Adrenal gland (tissue), 19 donors: ENCODE measurements at places on chromosomes 5 and 9. TPM values are rescaled to one million over a fixed set of nuclear protein-coding genes. Genes with fewer than 3 reads are reported as not detected.

Gene FABP6
- total RNA-seq, result 12.8 TPM

Gene PCDHA4
- total RNA-seq, result 0.96 TPM

Gene SHOC1
- 3.7 TPM for total RNA-seq

Gene TLX3
- total RNA-seq, result not detected

Gene FRMD3
- 6.6 TPM for total RNA-seq

Gene CEMIP2
- 39.0 TPM for total RNA-seq

Gene GABRG2
- total RNA-seq, result not detected

DNA sequence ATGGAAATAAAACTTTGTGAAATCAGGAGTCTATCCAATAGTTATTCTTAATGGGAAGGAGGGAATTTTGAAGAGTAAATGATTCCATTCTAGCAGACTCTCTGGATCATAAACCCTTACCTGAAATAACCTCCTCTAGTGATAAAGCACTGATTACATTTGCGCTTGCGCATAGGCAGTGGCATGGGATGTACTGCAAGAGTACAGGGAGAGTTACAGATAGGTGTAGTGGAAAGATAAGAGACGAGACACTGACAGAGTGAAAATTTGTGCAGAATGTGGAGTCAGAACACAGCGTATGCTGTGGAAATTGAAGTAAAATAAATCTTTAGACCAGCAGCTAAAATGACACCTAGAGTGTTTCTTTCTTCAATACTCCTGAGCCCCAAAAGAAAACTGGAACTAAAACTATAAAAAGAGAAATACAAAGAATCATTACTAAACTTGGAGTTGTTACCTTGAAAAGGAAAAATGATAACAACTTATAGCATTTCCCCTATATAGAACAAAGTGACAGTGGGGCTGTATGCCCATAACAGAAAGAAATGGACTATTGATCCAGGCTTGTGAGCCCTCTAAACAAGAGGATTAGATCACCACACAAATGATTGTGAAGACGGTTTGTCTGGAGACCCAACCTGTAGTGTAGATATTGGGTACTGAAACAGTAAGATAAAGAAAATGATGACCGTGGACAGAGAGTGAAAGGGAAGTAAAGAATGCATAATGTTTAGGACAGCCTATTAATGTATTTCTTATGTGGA lies 1471.2 kb upstream of the NUDT12 start:
- H3K4me3 ChIP-seq, result no peak overlapping the region

DNA sequence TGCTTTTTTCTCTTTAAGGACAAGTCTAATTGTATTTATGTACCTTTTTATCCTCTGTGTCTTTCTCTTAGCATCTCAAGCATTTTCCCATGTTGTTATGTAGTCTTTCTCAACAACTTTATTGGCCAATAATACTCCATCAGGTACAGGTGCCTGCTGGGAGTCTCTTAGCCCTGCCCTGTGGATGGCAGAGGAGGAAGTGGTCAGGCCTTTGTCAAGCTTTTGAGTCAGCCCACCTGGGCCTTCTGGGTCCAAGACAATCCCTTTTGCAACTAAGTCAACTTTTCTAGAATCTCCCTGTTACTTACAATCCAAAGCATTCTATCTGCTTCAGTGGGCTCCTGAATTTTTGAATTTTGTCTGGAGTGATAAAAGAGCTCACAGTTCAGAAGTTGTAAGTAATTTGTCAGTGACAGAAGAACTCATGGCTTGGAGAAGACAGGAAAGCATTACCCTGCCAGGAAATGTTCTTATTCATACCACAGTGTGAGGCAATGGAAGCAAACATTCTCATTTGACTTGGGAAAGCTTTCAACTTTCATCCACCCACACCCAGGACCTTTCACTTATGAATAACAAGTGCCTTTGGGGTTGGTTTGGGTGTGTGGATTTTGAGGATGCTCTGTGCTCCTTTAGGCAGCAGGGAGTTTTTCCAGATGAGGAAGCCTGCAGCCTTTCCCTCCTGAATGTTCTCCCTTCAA lies 200.0 kb upstream of the S1PR3 start:
- H3K36me3 ChIP-seq, result no peaks in the 10 kb centered on the region
- no peak overlapping the region for H3K27ac ChIP-seq
- no peaks in the 10 kb centered on the region for H3K27me3 ChIP-seq
- peak; percentile 37 for DNase-seq
- no peak overlapping the region for H3K4me3 ChIP-seq
- no peaks in the 10 kb centered on the region for H3K4me1 ChIP-seq

GRCh38 chr5:7181841-7182240 lies 214.1 kb upstream of the ADCY2 start:
- no peak overlapping the region for H3K4me3 ChIP-seq
- H3K27ac ChIP-seq, result no peak overlapping the region
- H3K4me1 ChIP-seq, result no peaks in the 10 kb centered on the region
- H3K36me3 ChIP-seq, result no peaks in the 10 kb centered on the region
- DNase-seq, result no peak

DNA sequence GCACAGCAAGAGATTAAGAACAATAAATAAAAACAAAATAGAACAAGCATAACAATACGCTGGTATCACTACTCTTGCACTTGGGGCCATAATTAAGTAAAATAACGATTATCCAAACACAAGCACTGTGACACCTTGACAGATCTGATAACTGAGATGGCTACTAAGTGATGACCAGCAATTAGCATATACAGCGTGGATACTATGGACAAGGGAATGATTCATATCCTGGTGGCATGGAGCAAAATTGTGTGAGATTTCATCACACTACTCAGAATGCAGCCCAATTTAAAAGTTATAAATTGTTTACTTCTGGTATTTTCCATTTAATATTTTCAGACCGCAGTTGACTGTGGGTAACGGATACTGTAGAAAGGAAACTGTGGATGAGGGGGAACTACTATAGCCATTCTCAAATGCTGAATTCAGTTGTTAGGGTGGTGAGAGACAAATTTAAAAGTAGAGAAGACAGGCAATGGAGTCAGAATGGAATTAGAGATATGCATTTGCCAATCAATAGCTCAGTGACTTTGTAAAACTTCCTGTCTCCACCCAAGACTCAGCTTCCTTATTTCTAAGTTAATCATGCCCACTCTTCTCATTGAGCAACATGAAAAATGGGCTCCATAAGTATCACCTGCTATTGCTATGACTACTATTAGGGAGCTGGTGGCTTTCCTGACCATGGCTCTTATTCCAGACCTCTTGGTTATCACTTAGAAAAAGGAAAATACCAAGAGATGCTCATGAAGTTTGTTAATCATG lies 300.8 kb downstream of the TRIM32 start:
- H3K4me3 ChIP-seq, result no peak overlapping the region
- no peak for DNase-seq
- no peaks in the 10 kb centered on the region for H3K27me3 ChIP-seq
- no peaks in the 10 kb centered on the region for H3K36me3 ChIP-seq

GRCh38 chr5:34941936-34942335 lies 12.6 kb downstream of the DNAJC21 start:
- H3K27me3 ChIP-seq, result no peaks in the 10 kb centered on the region
- H3K27ac ChIP-seq, result no peak overlapping the region
- no peak for DNase-seq
- H3K4me1 ChIP-seq, result no peaks in the 10 kb centered on the region

- no peak for DNase-seq
- no peaks in the 10 kb centered on the region for H3K27me3 ChIP-seq
- H3K4me3 ChIP-seq, result no peak overlapping the region
- no peak overlapping the region for H3K27ac ChIP-seq
- no peaks in the 10 kb centered on the region for H3K36me3 ChIP-seq
Observed at GRCh38 chr9:134314950-134315715, 11.1 kb upstream of the RXRA start.

DNA sequence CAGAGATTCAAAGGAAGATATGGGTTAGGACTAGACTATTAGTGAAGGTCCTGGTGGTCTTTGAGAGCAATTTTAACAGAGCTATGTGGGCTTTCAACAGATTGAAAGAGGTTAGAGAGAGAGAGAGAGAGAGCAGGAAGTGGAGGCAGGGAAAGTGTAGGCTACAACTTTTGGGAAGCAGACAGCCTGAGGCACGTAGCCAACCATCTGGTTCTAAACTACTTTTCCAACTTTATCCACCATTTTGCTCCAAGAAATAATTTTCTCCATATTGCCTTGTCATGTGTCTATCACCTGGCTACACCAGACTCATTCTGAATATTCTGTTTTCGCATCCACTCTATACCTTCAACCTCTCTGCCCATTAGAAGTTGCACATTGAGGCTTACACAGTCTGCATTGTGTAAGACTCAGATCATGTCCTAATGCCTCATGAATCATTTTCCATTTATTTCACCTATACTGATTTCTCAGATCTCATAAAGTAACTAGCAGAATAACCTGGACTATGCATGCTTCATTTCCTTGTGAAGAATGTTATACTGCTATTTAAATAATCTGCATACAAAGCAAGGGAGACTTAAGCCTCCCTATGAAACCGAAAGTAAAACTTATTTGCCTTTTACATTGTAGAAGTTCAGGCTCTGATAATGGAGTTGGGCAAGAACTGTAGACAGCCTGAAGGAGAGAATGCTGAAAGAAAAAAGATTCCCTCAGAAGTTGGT lies 235.6 kb downstream of the ELAVL2 start:
- H3K27ac ChIP-seq, result peak overlapping the region; percentile 19
- H3K27me3 ChIP-seq, result no peaks in the 10 kb centered on the region
- no peak overlapping the region for H3K4me3 ChIP-seq
- DNase-seq, result no peak

DNA sequence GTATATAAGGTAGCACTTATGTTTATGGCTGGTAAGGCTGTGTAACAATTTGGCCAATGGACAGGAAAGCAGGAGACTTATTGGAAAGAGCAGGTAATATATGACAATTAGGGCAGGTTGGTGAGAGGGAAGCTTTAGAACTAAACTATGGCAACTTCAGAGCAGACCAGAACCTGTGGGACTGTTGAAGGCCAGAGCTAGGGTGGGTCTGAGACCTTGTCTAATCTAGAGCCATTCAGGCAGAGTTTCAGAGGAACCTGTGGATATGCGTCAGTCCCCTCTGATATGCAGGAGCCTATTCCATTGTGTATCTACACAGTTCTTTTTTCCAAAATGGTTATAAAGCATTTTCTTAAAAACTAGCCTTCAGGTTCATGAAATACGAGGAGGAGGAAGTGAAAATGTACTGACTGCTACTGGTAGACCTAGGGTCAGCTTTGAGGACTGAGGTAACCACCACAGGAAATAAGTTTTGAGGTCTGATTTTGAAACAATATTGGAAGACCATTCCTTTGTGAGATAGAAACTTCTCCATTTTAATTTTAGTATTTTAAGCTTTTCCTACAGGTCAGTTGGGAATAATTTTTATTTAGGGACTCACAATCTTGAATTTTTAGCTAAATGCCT lies 37.6 kb downstream of the ELL2 start:
- H3K4me1 ChIP-seq, result no peaks in the 10 kb centered on the region
- DNase-seq, result no peak
- H3K36me3 ChIP-seq, result no peaks in the 10 kb centered on the region
- no peak overlapping the region for H3K27ac ChIP-seq

DNA sequence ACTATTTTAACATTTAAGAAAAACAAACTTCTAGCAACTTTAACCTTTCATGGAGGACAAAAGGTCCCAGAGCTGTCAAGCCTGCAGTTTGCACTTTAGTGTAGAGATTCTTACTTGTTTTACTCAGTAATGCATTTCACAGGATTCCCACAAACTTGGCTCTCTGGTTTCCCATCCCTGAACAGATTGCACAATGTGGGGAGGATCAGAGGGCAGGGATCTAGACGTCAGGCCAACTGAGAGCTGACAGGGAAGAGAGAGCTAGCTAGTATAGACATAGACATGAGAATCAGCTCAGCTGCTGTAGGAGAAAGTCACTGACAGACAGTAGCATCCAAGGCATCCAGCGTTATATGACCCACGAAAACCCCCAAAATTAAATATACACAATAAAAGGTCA lies 20.9 kb upstream of the BNIP1 start:
- no peak overlapping the region for H3K27ac ChIP-seq
- H3K4me1 ChIP-seq, result no peaks in the 10 kb centered on the region
- no peak overlapping the region for H3K4me3 ChIP-seq
- H3K27me3 ChIP-seq, result no peaks in the 10 kb centered on the region
- DNase-seq, result peak; percentile 51

DNA sequence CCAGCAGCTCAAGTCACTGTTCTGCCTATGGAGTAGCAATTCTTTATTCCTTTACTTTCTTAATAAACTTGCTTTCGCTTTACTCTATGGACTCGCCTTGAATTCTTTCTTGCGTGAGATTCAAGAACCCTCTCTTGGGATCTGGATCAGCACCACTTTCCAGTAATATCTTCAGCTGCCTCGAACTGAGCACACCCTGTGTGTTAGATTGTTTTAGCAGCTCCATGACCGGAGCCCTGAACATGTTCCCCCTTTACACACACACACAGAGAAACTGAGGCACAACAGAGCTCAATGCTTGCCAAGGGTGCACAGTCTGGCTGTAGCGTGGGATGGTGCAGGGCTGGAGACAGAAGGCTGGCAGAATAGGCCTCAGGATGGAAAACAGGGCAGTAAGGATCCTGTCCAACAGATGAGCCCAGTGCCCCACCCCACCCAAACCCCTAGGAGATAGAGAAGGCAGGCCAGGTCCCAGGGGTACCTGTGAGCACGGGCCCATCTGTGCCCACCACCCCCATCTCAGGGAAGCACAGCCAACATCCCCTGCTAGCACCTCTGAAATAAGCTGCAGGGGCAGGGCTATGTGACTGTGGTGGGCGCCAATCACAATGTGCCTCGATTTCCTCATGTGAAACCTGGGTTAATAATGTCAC lies 27.9 kb downstream of the BICD2 start:
- no peaks in the 10 kb centered on the region for H3K36me3 ChIP-seq
- DNase-seq, result no peak
- H3K27me3 ChIP-seq, result no peaks in the 10 kb centered on the region
- H3K4me3 ChIP-seq, result no peak overlapping the region
- H3K27ac ChIP-seq, result no peak overlapping the region
